ENCODE measurements at places on chromosomes 7 and 10. TPM values are rescaled to one million over a fixed set of nuclear protein-coding genes. Genes with fewer than 3 reads are reported as not detected.

DNA sequence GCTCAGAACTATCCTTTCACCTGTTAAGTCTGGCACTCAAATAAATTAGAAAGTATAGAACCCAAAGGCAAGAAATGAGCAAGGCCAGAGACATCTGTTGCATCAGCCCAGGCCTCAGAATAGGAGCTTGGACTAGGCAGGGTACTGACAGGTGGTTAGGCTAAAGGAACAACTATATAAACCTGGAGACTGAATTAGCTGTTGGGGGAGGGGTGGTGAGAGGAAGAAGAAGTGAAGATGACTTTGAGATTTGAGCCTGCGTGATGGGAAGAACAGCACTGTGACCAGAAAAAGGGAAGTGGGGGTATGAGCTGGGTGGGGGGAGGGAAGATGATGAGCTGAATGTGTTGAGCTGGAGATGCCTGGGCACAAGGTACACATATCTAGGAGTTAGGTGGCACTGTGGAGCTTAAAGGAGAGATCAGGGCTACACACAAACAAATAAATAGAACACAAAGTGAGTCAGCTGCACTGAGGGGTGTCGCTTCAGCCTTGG is 244.7 kb downstream of the PTEN start:
- H3K4me3 ChIP-seq, result no peak overlapping the region
- H3K27me3 ChIP-seq, result no peaks in the 10 kb centered on the region
- no peaks in the 10 kb centered on the region for H3K4me1 ChIP-seq
- no peak overlapping the region for H3K27ac ChIP-seq

The MYH16 gene
- 0.09 TPM for polyA plus RNA-seq

GRCh38 chr10:13036841-13037240 is 35.3 kb upstream of the CCDC3 start:
- no peak for DNase-seq
- no peak overlapping the region for H3K27ac ChIP-seq
- H3K4me3 ChIP-seq, result no peak overlapping the region
- H3K27me3 ChIP-seq, result no peaks in the 10 kb centered on the region
- H3K4me1 ChIP-seq, result no peaks in the 10 kb centered on the region

The ZNF804B gene
- not detected for polyA plus RNA-seq

The ZNF853 gene
- 20.8 TPM for polyA plus RNA-seq

GRCh38 chr10:12042409-12042796 is 206 bp downstream of the UPF2 start:
- H3K36me3 ChIP-seq, result no peaks in the 10 kb centered on the region
- DNase-seq, result peak; percentile 51

Measured in cardiac muscle cell (in vitro differentiated cells and primary cell).